ENCODE measurements at places on chromosomes 7 and 10.

- DNase-seq = no peak
Observed at GRCh38 chr10:124685261-124685660, 58.9 kb downstream of the FAM53B start.

- no peak for DNase-seq
Observed at GRCh38 chr7:139471740-139472353, 11.6 kb downstream of the KLRG2 start.

- DNase-seq = no peak
Observed at GRCh38 chr7:36048902-36049240, 104.2 kb upstream of the EEPD1 start.

DNA sequence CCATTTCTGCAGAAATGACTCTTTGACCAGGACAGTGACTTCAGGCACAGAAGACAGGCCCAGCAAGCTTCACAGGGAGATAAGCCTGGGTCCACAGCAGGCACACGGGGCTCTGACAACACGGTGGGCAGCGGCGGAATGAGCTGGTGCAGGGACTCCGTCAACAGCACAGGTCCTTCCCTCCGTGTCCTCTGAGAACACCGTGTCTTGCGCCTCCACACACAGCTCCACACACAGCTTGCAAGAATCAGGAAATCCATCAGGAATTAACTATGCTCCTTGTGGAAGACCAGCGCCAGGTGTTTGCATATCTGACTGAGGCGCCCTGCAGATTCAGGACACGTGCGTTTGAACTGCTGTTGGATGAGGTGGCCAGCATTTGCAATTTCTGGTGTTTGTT is 39.6 kb downstream of the TCERG1L start:
- DNase-seq = no peak

- no peak for DNase-seq
Observed at GRCh38 chr10:30437031-30437841, 3.3 kb downstream of the MAP3K8 start.

- no peak for DNase-seq
Observed at GRCh38 chr7:49327155-49327554, 402.8 kb downstream of the CDC14C start.

- DNase-seq = no peak
Observed at GRCh38 chr10:78354101-78354500, 320.4 kb downstream of the RPS24 start.

All from NCI-H2029 treated with DMSO at 0.1 percent for 48 hours (cell line).